ENCODE measurements at places on chromosomes 4 and X. TPM values are rescaled to one million over a fixed set of nuclear protein-coding genes. Genes with fewer than 3 reads are reported as not detected.
A peak's percentile ranks its signal among the peaks of the same experiment; 100 is the strongest.

GRCh38 chrX:750812-751211 lies 120.2 kb downstream of the SHOX start:
- no peak overlapping the region for H3K4me3 ChIP-seq
- H3K27ac ChIP-seq = no peak overlapping the region
- no peaks in the 10 kb centered on the region for H3K4me1 ChIP-seq
- H3K27me3 ChIP-seq = no peaks in the 10 kb centered on the region

The GPC4 gene
- not detected for total RNA-seq

DNA sequence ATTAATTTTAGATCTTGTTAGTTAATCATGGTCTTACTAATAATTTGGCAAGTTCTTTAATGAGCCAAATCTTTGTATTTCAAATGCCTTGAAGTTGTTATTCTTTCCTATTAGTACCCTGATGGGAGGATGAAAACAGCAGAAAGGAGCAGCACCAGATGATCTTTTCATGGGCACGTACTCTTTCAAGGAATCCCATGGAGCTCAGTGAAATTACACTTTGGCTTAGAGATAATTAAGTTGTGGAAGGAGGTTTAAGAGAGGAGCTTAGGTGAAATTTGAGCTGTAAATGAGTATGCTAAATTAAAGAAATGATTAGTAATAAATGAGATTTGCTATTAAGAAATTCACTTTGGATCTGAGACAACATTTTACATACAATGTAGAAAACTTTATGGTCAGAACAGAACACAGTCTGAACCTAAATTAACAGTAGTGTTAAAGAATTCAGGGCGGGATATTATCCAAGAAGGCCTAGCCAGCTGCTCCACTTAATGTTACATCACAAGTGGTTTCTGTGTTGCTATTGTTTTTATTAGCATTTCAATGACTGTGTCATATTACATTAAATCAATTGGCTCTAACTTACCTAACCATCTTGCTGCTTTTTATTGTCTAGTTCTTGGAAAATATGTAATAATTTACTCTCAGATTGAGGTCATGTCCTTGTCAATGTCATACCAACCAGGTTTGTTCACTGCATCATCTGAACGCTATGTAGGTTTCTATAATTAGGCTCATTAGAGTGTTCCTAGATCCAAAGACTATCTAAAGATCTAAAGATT lies 3.9 kb downstream of the MTHFD2L start:
- H3K27ac ChIP-seq = no peak overlapping the region
- peaks cover 29% of the 10 kb centered on the region for H3K36me3 ChIP-seq
- H3K4me3 ChIP-seq = no peak overlapping the region
- H3K4me1 ChIP-seq = peaks cover 19% of the 10 kb centered on the region
- no peak for DNase-seq

DNA sequence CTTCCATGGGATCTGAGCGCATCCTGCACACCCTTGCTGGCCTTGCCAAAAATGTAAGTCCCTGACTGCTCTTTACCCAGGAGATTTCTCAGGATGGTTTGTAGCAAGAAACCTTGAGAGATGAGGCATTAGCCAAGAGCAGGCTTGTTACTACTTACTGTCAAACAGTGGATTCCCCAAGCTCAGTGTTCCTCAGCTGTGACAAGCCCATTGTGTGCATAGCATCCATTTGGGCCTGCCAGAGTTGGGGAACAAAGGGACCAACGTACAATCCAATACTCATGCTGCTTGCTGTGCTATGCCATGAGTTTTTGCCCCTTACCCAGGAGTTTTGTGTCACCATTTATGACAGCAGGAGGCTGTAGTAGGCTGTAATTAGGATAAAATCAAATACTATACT lies 267.6 kb downstream of the TENM3 start:
- H3K36me3 ChIP-seq = no peaks in the 10 kb centered on the region
- no peaks in the 10 kb centered on the region for H3K4me1 ChIP-seq
- H3K27me3 ChIP-seq = peaks cover 1% of the 10 kb centered on the region
- no peak for DNase-seq

The H2BW2 gene
- not detected for total RNA-seq

GRCh38 chrX:44343412-44344141 lies at the start of gene EFHC2:
Gene EFHC2 (minus strand): TSS chrX:44343672. CDS start chrX:44343588, 84 bp downstream.
- DNase-seq = peak; percentile 55
- no peaks in the 10 kb centered on the region for H3K27me3 ChIP-seq
- H3K27ac ChIP-seq = peak within 1 kb of the TSS; percentile 86
- peaks cover 20% of the 10 kb centered on the region for H3K4me1 ChIP-seq
- no peaks in the 10 kb centered on the region for H3K36me3 ChIP-seq

DNA sequence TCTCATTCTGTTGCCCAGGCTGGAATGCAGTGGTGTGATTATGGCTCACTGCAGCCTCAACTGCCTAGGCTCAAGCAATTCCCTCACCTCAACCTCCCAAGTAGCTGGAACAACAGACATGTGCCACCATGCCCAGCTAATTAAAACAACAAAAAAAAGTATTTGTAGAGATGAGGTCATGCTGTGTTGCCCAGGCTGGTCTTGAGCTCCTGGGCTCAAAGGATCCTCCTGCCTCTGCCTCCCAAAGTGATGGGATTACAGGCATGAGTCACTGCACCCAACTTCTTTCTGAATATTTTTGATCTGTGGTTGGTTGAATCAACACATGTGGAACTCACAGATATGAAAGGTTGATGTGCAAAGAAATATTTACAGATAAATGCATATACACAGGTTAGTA lies 18.5 kb upstream of the SEPTIN11 start:
- no peak overlapping the region for H3K27ac ChIP-seq
- H3K4me1 ChIP-seq = no peaks in the 10 kb centered on the region
- peaks cover 6% of the 10 kb centered on the region for H3K27me3 ChIP-seq
- no peak overlapping the region for H3K4me3 ChIP-seq
- no peak for DNase-seq

GRCh38 chr4:128285085-128285997 lies 2.3 kb downstream of the PGRMC2 start:
- no peak for DNase-seq
- H3K36me3 ChIP-seq = peaks cover 23% of the 10 kb centered on the region
- no peaks in the 10 kb centered on the region for H3K27me3 ChIP-seq
- H3K27ac ChIP-seq = no peak overlapping the region
- H3K4me1 ChIP-seq = peaks cover 36% of the 10 kb centered on the region

GRCh38 chr4:1249731-1250526 lies 999 bp upstream of the CTBP1 start:
- peaks cover 73% of the 10 kb centered on the region for H3K4me1 ChIP-seq
- H3K4me3 ChIP-seq = peak overlapping the region; percentile 85
- H3K36me3 ChIP-seq = peaks cover 60% of the 10 kb centered on the region
- H3K27me3 ChIP-seq = no peaks in the 10 kb centered on the region

The FAM184B gene
- total RNA-seq = not detected

GRCh38 chr4:87916626-87917025 lies 58.9 kb upstream of the SPP1 start:
- H3K27ac ChIP-seq = no peak overlapping the region
- DNase-seq = no peak
- no peaks in the 10 kb centered on the region for H3K36me3 ChIP-seq
- no peak overlapping the region for H3K4me3 ChIP-seq

DNA sequence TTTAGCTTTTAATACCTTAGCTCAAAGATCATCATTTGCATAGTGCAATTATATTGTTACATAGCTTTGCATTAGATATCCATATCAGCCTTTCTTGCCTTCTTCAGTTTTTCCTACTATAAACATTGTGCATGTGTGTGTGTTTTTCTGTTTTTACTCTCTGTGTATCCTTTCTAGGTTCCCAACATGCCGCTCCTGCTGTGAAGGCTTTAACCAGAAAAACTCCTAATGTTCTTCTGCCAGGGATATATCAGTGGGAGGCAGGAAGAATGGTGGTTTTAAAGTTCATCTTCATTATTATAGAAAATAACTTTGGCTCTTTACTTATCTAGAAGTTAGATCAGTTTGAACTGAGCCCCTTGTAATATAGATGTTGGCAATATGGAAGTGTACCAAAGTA lies 61.2 kb downstream of the CPE start:
- DNase-seq = no peak
- H3K27me3 ChIP-seq = no peaks in the 10 kb centered on the region
- H3K36me3 ChIP-seq = no peaks in the 10 kb centered on the region
- H3K4me3 ChIP-seq = no peak overlapping the region
- H3K4me1 ChIP-seq = no peaks in the 10 kb centered on the region

The DCAF12L2 gene
- not detected for total RNA-seq

GRCh38 chr4:85573270-85573669 lies 98.3 kb downstream of the ARHGAP24 start:
- no peak overlapping the region for H3K4me3 ChIP-seq
- no peak for DNase-seq
- no peaks in the 10 kb centered on the region for H3K27me3 ChIP-seq
- H3K36me3 ChIP-seq = no peaks in the 10 kb centered on the region

The FOXR2 gene
- not detected for total RNA-seq

GRCh38 chr4:80926891-80927290 lies 103.6 kb upstream of the BMP3 start:
- peaks cover 2% of the 10 kb centered on the region for H3K27me3 ChIP-seq
- H3K27ac ChIP-seq = no peak overlapping the region
- no peak for DNase-seq
- H3K4me3 ChIP-seq = no peak overlapping the region
- no peaks in the 10 kb centered on the region for H3K36me3 ChIP-seq
- no peaks in the 10 kb centered on the region for H3K4me1 ChIP-seq

The ESX1 gene
- not detected for total RNA-seq

The AKAP14 gene
- not detected for total RNA-seq

- H3K4me1 ChIP-seq = peaks cover under 1% of the 10 kb centered on the region
- no peak overlapping the region for H3K4me3 ChIP-seq
- no peak overlapping the region for H3K27ac ChIP-seq
- no peaks in the 10 kb centered on the region for H3K27me3 ChIP-seq
Measured at GRCh38 chrX:152845618-152846240, 14.9 kb downstream of the NSDHL start.

GRCh38 chr4:144645631-144646522 lies at the start of gene HHIP:
Gene HHIP (plus strand): TSS chr4:144646156. CDS start chr4:144646676, 520 bp downstream.
- H3K27ac ChIP-seq = no peak within 1 kb of the TSS
- no peaks in the 10 kb centered on the region for H3K36me3 ChIP-seq
- peak within 1 kb of the TSS; percentile 72 for H3K4me3 ChIP-seq
- H3K4me1 ChIP-seq = peaks cover 23% of the 10 kb centered on the region
- no peak for DNase-seq

- H3K36me3 ChIP-seq = no peaks in the 10 kb centered on the region
- DNase-seq = no peak
- H3K4me1 ChIP-seq = no peaks in the 10 kb centered on the region
- no peak overlapping the region for H3K4me3 ChIP-seq
- peaks cover 2% of the 10 kb centered on the region for H3K27me3 ChIP-seq
Measured at GRCh38 chr4:17715511-17715910, 65.9 kb downstream of the FAM184B start.

DNA sequence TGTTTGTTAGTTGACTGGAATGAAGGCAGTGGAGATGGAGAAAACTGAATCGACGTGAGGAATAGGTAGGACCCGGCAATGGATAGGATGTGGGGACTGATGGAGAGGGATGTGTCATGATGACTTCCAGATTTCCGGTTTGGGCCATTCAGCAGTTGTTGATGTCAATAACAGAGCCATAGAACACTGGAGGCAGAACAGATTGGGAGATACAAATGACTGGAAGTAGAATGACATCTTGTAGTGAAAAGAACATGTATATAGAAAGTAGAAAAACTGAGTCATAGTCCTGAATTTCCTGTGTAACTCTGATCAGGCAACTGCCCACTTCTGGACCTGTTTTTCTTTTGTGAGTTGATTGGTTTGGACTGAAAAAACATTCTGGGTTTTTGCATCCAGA lies 24.5 kb downstream of the CETN2 start:
- H3K27me3 ChIP-seq = peaks cover 6% of the 10 kb centered on the region
- peaks cover 4% of the 10 kb centered on the region for H3K4me1 ChIP-seq
- no peak for DNase-seq
- no peak overlapping the region for H3K4me3 ChIP-seq
- H3K36me3 ChIP-seq = no peaks in the 10 kb centered on the region

- no peaks in the 10 kb centered on the region for H3K27me3 ChIP-seq
- H3K4me3 ChIP-seq = no peak overlapping the region
- H3K27ac ChIP-seq = no peak overlapping the region
- no peak for DNase-seq
- H3K4me1 ChIP-seq = no peaks in the 10 kb centered on the region
- no peaks in the 10 kb centered on the region for H3K36me3 ChIP-seq
Measured at GRCh38 chr4:55216863-55217635, 91.7 kb upstream of the KDR start.

GRCh38 chrX:39384996-39385395 lies 583.7 kb downstream of the MID1IP1 start:
- no peak overlapping the region for H3K27ac ChIP-seq
- H3K4me3 ChIP-seq = no peak overlapping the region
- DNase-seq = no peak
- H3K4me1 ChIP-seq = no peaks in the 10 kb centered on the region
- no peaks in the 10 kb centered on the region for H3K36me3 ChIP-seq
- H3K27me3 ChIP-seq = no peaks in the 10 kb centered on the region

The GLOD5 gene
- total RNA-seq = not detected

The KLKB1 gene
- not detected for total RNA-seq

DNA sequence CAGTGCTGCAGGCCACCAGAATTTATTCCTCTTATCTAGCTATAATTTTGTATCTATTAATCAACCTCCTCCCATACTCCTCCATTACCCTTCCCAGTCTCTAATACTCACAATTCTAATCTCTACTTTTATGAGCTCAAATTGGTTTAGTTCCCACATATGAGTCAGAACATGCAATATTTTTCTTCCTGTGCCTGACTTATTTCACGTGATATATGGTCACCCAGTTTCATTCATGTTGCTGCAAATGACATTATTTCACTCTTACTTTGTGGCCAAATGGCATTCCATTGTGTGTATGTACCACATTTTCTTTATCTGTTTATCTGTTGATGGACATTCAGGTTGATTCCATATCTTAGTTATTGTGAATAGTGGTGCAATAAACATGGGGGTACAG lies 483.5 kb downstream of the ACTRT1 start:
- no peak overlapping the region for H3K27ac ChIP-seq
- DNase-seq = no peak
- no peaks in the 10 kb centered on the region for H3K27me3 ChIP-seq
- no peaks in the 10 kb centered on the region for H3K4me1 ChIP-seq

GRCh38 chrX:111854556-111855490 lies 21.2 kb upstream of the TRPC5OS start:
- H3K27ac ChIP-seq = no peak overlapping the region
- no peaks in the 10 kb centered on the region for H3K4me1 ChIP-seq
- no peak overlapping the region for H3K4me3 ChIP-seq

GRCh38 chr4:148239494-148239985 lies 202.7 kb downstream of the NR3C2 start:
- H3K4me3 ChIP-seq = no peak overlapping the region
- no peaks in the 10 kb centered on the region for H3K4me1 ChIP-seq
- H3K27me3 ChIP-seq = no peaks in the 10 kb centered on the region
- H3K36me3 ChIP-seq = no peaks in the 10 kb centered on the region

The DMRTC1B gene
- not detected for total RNA-seq

The NUDT10 gene
- total RNA-seq = 0.20 TPM

DNA sequence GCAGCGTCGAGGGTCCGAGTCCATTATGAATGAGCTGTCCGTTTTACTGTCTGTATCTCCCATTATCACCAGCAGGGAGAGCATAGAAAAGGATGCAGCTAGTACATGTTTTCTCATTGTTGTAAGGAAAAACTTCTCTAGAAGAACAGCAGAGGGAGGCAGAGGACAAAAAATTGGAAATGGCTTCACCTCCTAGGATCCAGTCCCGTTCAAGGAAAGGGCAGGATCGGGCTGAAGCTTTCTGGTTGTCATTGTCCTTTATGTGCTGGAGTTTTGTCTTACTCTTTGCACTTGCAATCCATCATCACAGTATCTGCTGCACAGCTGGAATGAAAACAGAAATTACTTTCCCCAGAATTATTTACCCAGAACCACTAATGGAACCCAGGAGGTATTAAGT lies 14.7 kb downstream of the NDP start:
- DNase-seq = peak; percentile 17
- H3K4me1 ChIP-seq = peaks cover 3% of the 10 kb centered on the region
- no peak overlapping the region for H3K27ac ChIP-seq
- no peaks in the 10 kb centered on the region for H3K36me3 ChIP-seq

GRCh38 chrX:132146456-132146855 lies 18.6 kb upstream of the FRMD7 start:
- no peak for DNase-seq
- H3K27me3 ChIP-seq = no peaks in the 10 kb centered on the region
- H3K36me3 ChIP-seq = no peaks in the 10 kb centered on the region
- H3K4me3 ChIP-seq = no peak overlapping the region

Data from activated CD4-positive, alpha-beta memory T cell treated with anti-CD3 and anti-CD28 coated beads, Interleukin-2, amount 10 ng/mL, durations not matched to agents 7 days and 5 days (primary cell).